ENCODE measurements at places on chromosomes 3 and 15.

DNA sequence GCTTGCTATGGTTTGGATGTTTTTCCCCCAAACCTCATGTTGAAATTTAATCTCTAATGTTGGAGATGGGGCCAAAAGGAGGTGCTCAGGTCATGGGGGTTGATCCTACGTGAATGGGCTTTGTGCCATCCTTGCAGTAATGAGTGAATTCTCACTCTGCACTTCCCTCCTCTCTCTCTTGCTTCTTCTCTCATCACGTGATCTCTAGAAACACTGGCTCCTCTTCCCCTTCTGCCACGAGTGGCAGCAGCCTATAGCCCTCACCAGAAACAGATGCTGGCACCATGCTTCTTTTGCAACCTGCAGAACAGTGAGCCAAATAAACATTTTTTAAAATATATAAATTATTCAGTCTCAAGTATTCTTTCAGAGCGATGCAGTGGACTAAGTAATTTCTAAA is 13.3 kb upstream of the PLSCR1 start:
- H3K4me1 ChIP-seq = no peaks in the 10 kb centered on the region
- no peaks in the 10 kb centered on the region for H3K27me3 ChIP-seq
- no peak overlapping the region for H3K4me3 ChIP-seq
- no peak for DNase-seq
- H3K27ac ChIP-seq = no peak overlapping the region

DNA sequence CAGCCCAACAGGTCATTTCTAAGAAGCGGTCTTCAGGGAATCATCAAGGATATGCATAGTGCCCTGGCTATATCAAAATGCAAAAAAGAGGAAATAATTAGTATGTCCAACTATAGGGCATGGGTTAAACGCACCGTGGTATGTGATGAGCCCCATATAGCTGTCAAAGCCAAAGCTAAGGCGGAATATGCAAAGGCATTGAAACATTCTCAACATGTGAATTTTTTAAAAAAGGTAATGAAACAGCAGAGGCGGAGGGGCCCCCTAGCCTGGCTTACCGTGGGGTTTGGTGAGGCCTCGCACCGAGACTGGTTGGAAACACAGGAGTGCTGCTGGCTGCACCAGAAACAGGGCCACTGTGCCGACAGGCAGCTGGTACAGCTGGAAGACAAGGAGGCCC is 23.2 kb downstream of the PLXND1 start:
- peaks cover 38% of the 10 kb centered on the region for H3K36me3 ChIP-seq
- H3K4me1 ChIP-seq = peaks cover 14% of the 10 kb centered on the region
- H3K27ac ChIP-seq = no peak overlapping the region

GRCh38 chr15:67977414-67978089 is 76.6 kb upstream of the PIAS1 start:
- H3K4me3 ChIP-seq = no peak overlapping the region
- no peaks in the 10 kb centered on the region for H3K36me3 ChIP-seq
- no peak for DNase-seq
- no peaks in the 10 kb centered on the region for H3K4me1 ChIP-seq
- H3K27me3 ChIP-seq = no peaks in the 10 kb centered on the region

- H3K4me3 ChIP-seq = no peak overlapping the region
- no peaks in the 10 kb centered on the region for H3K27me3 ChIP-seq
- DNase-seq = no peak
- H3K27ac ChIP-seq = no peak overlapping the region
- peaks cover 1% of the 10 kb centered on the region for H3K4me1 ChIP-seq
Measured at GRCh38 chr3:37653466-37653865, 208.2 kb upstream of the CTDSPL start.

DNA sequence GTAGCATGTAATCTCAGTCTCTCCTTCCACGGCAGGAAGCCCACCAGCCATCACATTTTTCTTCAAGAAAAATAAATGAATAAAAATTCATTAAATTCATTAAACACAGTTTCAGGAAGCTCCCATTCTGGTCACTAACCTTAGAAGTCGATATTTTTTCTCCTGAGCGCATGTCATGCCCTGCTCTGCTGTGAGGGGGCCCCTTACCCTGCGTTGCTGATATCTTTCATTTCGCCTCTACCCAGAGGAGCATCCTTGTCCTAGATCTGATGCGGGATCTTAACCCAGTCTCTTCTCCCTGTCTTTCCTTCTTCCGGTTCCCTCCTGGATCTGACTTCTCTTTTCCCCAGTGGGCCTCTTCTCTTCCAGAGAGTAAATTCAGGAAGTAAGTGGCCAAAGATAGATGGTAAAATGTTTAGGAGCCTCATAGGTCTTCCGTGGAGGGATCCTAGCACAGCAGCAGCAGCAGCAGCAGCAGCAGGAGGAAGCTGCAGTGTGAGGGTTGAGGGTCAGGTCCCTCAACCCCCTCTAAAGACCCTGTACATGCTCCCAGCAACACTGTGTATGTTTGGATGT is 1.4 kb upstream of the ILDR1 start:
- H3K36me3 ChIP-seq = no peaks in the 10 kb centered on the region
- H3K27me3 ChIP-seq = peaks cover 9% of the 10 kb centered on the region
- no peak overlapping the region for H3K27ac ChIP-seq
- no peak for DNase-seq
- H3K4me3 ChIP-seq = no peak overlapping the region

DNA sequence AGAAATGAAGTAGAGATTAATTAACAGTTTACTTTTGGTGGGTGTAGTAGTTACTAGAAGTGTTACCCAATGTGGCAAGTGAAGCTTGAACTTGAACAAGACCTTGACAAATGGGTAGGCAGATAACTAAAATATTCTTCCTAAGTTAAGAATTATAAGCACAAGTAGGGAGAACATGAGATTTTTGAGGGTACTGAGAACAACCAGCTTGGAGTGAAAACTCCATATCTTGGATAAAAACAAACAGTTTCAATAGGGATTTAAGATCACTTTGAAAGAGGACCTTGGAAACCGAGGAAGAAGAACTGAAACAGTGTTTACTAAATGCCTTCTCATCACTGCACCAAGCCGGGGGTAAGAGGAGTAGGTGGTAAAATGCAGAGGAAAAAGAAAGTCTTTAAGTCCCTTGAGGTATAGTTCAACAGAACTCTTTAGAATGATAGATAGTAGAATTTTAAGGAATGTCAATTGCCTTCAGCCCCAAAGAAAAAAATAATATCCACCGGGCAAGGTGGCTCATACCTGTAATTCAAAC is 496.7 kb downstream of the NAALADL2 start:
- no peaks in the 10 kb centered on the region for H3K36me3 ChIP-seq
- H3K4me1 ChIP-seq = no peaks in the 10 kb centered on the region
- no peak for DNase-seq

GRCh38 chr3:126607214-126607908 is 47.6 kb downstream of the TXNRD3 start:
- no peak for DNase-seq
- H3K27me3 ChIP-seq = no peaks in the 10 kb centered on the region
- H3K27ac ChIP-seq = no peak overlapping the region
- no peaks in the 10 kb centered on the region for H3K4me1 ChIP-seq
- H3K4me3 ChIP-seq = no peak overlapping the region
- H3K36me3 ChIP-seq = peaks cover 26% of the 10 kb centered on the region
